Right lung (tissue), 10 donors: ENCODE measurements at places on chromosomes 5 and 9.

DNA sequence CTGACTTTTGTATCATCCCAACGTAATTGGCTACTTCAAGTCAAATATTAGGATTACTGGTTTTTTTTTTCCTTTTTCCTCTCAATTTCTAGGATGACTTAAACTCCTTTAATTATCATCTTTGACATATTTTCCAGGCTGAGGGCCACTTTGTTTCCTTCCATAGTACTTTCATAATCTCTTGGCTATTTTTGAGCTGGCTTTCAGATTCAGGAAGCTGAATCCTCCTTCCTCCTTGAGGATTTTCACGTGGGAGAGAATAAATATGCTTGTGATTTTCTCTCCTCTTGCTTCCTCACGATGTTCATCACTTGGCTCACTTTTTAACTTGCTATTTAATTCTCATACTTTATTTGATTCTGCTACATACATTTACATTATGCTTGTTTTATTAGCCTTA lies 88.1 kb downstream of the ITGA1 start:
- DNase-seq: no peak

GRCh38 chr5:145953202-145953601 lies 16.8 kb downstream of the SH3RF2 start:
- DNase-seq: no peak

- no peak for DNase-seq
Measured at GRCh38 chr5:53027913-53028312, 38.8 kb downstream of the ITGA2 start.

DNA sequence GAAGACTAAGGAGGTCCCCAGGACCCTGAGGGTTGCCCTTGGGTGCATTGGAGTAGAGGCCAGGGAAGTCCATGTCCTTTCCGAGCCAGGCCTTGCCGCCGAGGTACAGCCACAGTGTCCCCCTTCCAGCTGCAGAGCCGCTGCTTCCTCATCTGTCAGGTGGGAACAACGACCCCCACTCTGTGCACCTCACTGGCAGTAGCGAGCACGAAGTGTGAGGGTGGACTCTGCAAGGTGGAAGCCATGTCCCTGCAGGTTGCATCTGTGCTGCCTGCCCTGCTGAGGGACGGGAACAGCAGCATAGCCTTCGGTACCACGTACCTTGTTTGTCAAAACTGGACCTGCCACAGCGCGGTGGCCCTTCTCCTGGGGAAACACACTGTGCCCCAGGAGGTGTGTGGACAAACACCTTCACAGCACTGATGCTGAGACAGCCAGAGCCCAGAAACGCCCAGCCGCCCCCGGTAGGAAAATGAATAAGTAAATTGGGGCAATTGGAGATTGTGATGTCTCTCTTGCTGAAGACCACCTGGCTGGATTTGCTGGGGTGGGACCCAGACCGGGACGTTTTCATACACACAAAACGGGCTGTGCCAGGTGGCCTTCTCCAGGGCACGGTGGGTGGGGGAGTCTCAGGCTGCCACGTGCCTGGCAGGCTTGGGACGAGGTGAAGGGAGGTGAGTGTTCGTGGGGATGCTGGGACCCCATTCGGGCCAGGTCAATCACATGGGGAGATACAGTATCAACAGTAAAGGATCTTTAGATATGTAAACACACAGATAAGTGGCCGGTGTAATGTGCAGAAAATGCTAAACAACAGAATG lies 157.3 kb downstream of the RXRA start:
- DNase-seq: no peak

- no peak for DNase-seq
Measured at GRCh38 chr9:73270967-73271721, 119.5 kb downstream of the ANXA1 start.

- no peak for DNase-seq
Measured at GRCh38 chr5:92513067-92513466, 1068.0 kb downstream of the NR2F1-AS1 start.

- DNase-seq: no peak
Measured at GRCh38 chr9:99185934-99186333, 35.8 kb downstream of the ALG2 start.

DNA sequence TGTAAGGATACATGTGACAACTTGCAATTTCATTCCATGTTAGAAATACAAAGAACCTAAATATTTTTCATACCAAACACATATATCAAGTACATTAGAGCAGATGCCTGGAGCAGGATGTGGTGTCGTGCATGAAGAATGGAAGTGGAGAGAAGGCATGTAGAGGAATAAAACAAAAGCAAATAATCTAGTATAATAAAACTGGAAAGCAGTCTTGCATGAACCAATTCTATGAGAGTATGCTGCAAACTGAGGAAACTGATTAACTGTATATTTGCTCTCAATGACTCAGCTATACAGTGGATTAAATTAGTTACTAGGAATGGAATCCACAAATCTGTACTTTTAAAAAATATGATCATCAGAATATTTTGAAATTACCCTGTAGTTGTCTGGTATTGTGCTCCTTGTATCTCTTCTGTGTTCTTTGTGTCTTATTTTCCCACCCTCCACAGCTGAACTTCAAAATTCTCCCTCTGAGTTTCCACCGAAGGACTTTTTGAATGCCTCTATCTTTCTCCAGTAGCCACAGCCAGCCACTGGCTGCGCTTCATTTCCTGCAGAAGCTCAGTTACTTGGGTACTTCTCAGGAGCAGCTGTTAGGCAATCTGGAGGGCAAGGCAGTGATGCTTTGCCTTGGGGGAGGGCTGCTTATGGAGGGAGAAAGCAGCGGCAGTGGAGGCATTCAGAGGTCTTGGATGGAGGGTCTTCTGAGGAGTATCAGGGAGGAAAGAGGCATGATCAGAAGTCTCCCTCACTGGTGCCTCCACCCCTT lies 608.0 kb downstream of the BRINP1 start:
- no peak for DNase-seq

GRCh38 chr9:1051210-1051583 lies 1.0 kb downstream of the DMRT2 start:
- no peak for DNase-seq

DNA sequence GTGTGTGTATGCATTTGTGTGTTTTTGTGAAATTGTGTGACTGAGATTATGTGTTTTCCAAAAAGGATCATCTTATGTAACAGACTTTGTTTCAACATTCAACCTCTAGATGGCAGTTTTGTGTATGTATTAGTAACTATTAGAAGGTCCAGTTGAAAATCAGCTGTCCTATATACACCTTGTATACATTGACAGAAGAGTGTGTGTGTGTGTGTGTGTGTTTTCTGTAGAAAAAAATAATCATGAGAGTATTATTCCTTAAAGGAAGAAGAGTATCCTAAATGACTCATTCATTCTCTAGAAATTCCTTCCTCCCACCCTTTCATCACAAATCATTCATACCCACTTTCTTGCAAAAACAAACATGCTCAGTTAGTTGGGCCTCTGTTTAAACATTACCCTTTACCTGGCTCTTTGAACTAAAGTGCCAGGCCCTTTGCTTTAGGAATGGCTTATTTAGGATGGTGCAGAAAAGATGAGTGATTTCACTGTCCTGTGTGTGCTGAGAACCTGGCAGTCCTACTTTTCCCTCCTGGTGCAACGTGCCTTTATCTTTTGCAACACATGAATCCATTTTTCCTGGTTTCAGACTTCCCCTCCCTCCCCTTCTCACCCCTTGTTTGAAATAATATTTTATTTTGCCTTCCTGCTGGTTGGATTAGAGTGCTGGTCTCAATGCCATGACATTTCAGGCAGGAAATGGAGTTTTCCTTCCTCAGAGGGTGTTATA lies 152.2 kb downstream of the ARHGAP26 start:
- no peak for DNase-seq

GRCh38 chr9:10168241-10168640 lies 444.6 kb downstream of the PTPRD start:
- no peak for DNase-seq

- DNase-seq: no peak
Measured at GRCh38 chr5:156394642-156395305, 67.8 kb downstream of the SGCD start.

DNA sequence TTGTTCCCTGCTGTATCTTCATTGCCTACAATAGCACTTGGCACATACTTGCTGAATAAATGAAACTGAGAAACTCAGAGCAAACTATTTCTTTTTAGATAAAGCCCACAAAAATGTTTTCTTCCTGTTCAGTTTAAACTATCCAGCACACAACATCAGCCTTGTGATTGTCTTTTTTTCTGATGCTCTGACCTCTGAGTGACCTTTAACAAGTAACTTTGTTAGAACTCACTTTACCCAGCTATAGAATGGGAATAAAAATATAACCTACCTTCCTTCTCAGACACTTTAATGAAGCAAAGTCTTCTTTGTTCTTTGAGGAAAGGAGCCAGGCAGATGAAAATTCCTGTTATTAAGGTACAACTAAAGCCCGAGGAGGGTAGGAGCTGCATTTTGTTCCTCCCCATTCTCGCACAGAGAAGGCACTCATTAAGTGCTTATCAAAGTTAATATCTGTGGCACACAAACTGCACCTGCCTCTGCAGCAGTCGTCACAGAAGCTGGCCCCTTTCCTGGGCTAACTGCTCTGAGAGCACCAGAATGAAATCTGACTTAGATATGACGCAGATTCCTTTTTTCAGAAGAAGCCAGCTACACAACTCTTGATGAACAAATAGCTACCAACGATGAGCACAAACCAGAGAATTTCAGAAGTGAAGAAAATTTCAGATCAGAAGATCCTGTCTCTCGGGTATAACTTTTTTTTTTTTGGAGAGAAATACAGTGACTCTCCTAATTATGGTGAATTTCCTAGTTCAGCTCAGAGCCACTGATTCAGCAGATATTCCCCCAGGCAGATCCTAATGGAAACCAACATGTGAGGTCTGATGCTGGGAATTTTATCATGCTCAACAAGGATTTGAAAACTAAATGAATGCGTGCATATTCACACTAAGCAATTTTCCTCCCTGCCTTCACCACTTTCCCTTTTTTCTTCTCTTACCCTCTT lies 31.0 kb upstream of the NR3C1 start:
- no peak for DNase-seq

- DNase-seq: no peak
Measured at GRCh38 chr9:27369591-27369990, 72.6 kb upstream of the EQTN start.

DNA sequence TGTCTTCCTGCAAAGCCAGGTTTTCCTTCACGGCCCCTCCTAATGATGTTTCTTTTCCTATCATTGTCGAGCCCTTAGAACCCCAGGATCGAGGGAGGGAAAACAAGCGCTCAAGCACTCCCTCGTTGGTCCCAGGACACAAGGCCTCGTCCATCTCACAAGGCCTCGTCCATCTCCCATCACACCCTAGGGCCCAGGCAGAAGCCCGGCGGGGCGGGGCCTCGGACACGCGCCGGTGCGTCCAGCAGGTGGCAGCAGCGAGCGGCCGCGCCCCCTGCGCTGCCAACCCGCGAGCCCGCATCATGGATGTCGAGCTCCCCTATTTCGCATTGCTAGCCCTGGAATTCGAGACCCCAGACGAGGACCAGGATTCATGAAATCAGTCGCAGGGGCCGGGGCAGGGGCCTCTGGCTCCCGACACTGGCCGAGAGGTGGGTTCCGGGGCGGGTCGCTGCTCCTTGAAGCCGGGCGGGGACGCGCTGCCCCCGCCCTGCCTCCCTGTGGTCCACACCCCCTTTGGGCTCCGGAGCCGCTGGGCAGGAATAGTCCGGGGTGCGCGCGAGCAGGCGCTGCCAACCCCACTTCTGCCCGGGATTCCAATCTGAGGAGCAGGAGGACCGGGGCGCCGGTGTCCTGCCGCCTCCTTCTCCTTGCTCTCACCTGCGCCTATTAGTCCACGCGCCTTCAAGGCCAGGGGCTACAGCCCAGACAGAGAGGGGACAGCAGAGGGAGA lies at the start of gene ABLIM3:
ABLIM3 (plus strand) TSS at position 270 of the 733 bp plus-strand sequence. CDS start 603 bp downstream, outside the sequence.
- peak; percentile 74 for DNase-seq

DNA sequence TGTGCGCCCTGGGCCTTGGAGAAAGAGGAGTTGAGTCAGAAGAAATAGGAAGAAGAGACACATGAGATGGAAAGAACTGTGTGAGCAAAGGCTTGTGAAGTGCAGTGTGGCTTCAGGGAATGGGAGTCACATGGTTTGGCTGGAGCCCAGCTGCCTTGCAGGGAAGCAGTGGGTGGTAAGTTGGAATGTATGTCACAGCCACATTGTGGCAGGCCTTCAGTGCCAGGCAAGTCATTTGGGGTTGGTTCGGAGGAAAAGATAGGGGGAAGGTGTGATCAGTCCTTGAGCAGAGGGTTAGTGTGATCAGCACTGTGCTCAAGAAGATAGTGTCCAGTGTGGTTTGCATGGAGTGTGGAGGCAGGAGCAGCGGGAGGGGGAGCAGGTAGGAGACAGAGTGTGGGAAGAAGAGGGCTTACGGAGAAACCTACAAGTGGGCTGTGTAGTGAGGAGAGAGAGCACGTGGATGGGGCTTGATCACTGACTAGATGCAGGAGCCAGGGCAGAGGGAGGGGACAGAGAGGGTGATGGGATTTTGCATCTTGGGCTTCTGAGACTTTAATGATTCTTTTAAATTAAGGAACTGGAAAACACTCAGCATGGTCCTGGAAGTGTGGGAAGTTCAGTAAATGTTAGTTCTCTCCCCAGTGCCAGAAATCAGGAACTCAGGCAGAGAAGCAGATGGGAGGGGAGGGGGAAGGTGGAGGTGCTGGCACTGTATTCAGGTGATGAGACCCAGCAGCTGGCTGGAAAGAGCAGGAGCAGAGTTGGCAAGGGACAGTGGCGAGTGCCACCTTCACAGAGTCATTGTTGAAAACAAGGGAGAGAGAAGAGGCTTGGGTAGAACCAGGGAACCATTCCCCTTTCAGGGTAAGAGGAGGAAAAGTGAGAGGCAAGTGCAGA lies 46.6 kb downstream of the ARHGAP26 start:
- no peak for DNase-seq

- DNase-seq: no peak
Measured at GRCh38 chr9:133341369-133342068, 5.5 kb upstream of the SURF6 start.

- no peak for DNase-seq
Measured at GRCh38 chr9:74848153-74848525, 39.6 kb downstream of the TRPM6 start.

GRCh38 chr9:32251539-32251938 lies 132.9 kb upstream of the ACO1 start:
- peak; percentile 53 for DNase-seq

GRCh38 chr9:88820055-88820454 lies 171.2 kb upstream of the S1PR3 start:
- no peak for DNase-seq

- no peak for DNase-seq
Measured at GRCh38 chr5:96317945-96318344, 115.1 kb downstream of the PCSK1 start.

DNA sequence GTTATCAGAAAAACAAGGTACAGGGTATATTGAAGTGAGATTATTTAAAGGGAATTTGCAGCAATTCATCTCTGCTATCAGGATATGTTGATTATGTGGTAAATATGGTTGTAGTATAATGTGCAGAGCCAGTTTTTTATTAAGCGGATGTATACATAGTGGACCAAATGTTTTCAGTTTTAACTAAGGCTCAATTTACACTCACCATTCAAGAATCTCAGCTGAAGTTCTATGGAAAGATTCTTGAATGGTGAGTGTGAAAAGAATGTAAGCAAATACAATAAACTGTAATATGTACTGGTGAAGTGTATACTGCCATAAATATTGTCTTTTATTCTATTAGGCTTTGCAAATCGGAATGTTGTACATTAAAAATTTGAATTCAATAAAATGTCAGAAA lies 895.9 kb upstream of the CDH10 start:
- DNase-seq: no peak
